ENCODE measurements at places on chromosomes 13 and 19.

DNA sequence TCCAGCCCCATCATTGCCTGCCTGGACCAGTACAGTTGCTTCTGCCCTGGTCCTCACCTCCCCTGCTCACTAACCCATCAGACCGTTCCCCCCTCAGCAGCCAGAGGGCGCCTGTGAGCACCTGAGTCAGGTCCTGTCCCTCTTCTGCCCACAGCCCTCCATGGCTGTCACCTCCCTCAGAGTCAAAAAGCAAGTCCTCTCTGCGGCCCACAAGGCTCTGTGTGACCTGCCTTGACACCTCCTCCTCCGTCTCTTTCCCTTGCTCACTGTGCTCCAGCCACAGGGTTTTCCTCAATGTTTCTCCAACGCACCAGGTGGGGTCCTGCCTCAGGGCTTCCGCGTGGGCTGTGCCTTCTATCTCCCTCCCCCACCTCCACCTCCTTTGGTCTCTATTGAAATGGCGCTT lies 29.4 kb upstream of the PTPRS start:
- peak; percentile 84 for DNase-seq

GRCh38 chr13:95604556-95604915 lies 40.0 kb downstream of the DZIP1 start:
- no peak for DNase-seq

DNA sequence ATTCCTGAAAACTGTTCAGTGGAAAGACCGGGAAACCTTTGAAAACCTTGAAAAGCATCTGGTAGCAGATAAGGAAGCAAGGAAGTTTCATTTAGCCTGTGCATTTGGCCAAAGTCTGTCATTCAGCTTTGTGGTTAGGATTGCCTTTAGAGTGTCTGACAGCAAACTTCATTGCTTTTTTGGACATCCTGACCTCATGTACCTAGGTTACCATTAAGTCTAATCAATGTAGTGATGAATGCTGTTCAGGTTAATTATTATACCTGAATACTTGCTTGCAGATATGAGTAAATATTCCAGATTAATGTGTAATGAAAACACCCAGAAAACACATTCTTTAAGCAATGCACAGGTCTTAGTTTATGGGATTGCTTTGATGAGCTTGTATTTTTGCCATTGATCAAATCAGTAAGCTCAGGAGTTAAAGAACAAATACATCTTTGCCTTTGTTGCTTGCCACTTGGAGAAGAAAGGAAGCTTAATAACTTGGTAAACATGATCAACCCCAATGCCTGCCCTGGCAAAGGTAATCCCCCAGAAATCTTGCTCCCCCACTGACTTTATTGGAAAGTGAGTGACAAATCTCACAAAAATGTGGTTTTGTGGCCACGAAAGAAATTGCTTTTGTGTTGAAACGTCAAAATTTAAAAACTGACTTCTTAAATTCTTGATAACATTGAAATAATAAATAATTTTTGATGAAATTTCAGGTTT lies 87.4 kb downstream of the SLC15A1 start:
- DNase-seq = no peak

DNA sequence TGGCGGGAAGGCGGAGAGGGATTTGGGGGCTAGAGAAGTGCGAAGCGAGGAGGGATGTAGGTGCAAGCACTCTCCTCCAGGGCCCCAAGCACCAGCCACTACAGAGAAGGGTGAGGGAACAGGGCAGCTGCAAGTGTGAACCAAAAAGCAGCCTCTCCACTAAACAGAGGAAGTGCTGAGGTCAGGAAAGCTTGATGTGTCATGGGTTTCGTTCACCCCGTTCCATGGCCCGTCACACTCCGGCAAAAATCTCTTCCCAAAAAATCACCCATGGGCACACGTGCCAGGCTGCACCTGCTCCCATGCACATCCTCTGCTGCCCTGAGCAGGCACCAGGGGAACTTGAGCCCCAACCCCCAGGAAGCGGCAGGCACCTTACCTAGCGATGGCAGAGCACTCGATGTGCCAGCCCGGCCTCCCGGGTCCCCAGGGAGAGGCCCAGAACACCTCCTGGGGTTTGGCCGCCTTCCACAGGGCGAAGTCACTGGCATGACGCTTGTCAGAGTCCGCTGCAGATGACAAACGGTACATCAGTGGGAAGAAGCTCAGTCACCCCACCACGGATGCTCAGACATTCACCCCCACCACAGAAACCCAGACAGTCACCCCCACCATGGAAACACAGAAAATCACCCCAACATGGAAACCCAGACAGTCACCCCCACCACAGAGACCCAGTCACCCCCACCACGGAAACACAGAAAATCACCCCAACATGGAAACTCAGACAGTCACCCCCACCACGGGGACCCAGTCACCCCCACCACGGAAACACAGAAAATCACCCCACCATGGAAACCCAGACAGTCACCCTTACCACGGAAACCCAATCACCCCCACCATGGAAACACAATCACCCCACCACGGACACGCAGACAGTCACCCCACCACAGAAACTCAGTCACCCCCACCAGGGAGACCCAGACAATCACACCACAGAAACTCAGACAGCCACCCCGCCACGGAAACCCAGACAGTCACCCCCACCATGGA lies 29.0 kb downstream of the CARS2 start:
- DNase-seq = peak; percentile 51

- DNase-seq = no peak
Measured at GRCh38 chr13:80305737-80306136, 35.2 kb downstream of the SPRY2 start.

DNA sequence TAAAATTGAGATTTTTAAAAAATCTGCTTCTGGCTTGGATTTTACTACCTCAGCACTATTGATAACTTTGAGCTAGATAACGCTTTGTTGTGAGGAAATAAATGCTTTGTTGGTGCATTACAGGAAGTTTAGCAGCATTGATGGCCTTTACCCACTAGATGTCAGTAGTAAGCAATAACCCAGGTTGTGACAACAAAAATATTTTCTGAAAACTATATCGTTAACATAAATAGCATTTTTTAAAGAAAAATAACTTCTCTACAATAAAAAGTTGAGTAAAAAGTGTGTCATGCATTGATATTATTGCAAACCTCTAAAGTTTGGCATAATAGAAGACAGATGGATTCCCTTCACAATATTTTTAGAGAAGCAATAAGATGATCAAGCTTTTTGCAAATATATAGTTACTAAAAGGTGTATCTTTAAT lies 1246.5 kb downstream of the UQCRFS1 start:
- DNase-seq = no peak

DNA sequence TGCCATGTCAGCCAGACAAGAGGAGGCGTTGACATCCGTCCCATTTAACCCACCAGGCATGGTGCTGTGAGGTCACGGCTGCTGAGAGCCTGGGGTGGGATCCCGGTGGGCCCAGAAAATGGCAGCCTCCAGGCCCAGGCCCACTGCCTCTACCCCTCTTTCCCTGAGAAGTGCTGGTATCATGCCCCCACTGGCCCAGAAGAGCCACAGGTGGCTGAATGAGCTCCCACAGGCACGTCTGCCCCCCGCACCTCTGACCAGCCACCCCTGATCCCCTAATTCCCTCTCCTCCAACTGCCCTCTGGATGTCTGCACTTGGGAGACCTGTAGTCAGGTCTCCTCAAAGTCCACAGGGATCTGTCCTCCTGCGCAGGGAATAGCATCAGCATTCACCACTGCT lies 37.3 kb upstream of the KCTD15 start:
- no peak for DNase-seq

DNA sequence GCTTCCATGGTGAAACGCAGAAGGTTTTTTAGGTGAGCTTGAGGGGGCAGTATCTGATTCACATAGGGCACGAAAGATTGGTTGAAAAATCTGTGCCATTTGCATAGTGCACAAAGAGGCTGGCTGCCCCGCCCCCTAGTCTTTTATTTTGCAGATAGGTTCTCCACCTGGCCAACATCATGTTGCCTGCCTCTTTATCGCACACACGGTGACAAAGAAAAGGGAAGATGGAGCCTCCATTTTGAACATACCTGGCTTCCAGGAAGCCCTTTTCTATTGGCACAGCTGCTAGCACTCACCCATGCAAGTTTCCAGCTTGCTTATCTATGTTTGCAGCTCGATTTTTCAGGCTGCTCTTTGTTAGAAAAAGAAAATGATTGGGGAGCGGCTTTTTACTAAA lies 316.2 kb upstream of the KLHL1 start:
- no peak for DNase-seq

DNA sequence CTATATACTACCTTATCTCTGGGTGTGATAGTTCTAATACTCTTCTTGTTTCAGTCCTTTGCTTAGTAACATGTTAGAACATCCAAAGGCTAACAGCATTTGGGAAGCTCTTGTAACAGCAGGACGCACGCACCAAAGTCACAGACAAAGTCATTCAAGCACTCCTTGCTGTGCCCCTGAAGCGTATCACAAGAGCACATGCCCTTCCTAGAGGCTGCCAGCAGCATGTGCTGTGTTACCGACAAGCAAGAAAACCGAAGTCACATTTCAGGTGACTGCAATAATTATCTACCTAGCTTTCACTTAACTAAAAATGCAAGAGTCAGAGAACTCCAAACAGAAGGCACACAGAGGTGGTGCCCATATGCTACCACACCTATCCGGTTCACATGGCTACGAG lies 194.1 kb downstream of the KLF12 start:
- DNase-seq = no peak

Data from activated CD4-positive, alpha-beta T cell treated with anti-CD3 and anti-CD28 coated beads for 36 hours (primary cell).